Skeletal muscle cell (primary cell): ENCODE measurements at places on chromosomes 2 and 18.

GRCh38 chr18:51383116-51383515 is 185.6 kb upstream of the MEX3C start:
- DNase-seq, result no peak

GRCh38 chr2:196233021-196233804 is 61.8 kb upstream of the STK17B start:
- peak; percentile 63 for DNase-seq

- DNase-seq, result no peak
Measured at GRCh38 chr2:46893269-46893939, 22.2 kb downstream of the MCFD2 start.

DNA sequence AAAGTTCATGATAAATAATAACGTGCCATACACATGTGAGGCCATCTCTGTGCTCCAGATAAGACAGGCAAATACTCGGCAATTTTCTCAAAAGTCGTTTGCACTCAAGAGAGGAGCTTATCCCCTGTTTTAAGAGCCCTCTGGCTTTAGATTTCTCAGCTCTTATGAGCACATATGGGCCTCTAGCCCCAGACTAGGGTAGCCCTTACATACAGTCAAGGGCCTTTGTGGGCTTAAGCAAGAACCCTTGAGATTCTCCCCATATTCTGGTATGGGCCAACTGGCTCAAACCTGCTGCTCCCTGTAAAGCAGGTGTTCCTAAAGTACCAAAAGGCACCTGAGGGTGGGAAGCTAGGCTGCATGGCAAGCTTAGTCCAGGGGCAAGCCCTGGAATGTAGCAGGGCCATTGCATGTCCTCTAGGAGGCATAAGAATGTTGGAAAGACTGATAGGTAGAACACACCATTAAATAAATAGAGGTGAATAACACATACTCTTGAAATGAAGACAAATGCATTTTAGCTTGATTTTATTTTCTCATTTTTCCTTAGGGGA is 66.1 kb downstream of the FASTKD2 start:
- no peak for DNase-seq

DNA sequence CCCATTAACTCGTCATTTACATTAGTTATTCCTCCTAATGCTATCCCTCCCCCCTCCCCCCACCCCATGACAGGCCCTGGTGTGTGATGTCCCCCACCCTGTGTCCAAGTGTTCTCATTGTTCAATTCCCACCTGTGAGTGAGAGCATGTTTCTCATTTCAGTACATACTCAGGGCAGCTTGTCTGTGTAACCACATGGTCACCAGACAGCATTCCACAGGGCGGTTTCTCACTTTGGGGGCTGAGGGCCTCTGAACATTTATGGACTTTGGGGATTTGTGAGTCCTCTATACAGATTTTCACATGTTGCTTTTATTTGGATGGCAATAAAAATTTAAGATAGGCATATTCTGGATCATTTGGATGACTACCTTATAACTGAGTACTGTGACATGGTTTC is 84.0 kb downstream of the LYPD6B start:
- no peak for DNase-seq

GRCh38 chr2:233706720-233707119 is 6.0 kb upstream of the UGT1A5 start:
- DNase-seq, result peak; percentile 3

DNA sequence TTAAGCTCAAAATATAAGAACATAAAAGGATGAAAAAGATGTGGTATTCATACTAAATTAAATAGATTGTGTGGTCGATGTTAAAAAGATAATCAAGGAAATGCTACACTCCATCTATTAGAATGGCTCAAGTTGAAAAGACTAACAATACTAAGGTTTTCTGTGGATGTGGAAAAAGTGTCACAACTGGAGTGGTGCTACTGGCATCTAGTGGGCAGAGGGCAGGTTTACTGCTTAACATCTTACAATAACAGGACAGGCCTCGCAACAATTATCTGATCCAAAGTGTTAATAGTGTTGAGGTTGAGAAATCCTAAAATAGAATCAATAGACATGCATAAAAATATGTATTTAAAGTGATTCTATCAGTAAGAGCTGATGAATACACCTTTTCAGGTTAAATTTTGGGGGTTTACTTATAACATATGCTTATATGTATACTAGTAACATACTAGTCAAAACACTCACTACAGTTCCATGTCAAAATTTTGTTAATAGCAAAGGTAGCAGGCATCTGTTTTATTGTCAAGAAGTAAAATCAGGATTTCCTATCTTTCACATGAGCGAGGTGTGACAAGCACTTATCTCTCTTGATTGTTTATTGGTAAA is 91.5 kb upstream of the TMEFF2 start:
- DNase-seq, result peak; percentile 24

GRCh38 chr2:85266146-85267041 is 61.4 kb downstream of the TGOLN2 start:
- no peak for DNase-seq

- DNase-seq, result peak; percentile 59
Measured at GRCh38 chr2:235642446-235643098, 148.7 kb downstream of the AGAP1 start.

DNA sequence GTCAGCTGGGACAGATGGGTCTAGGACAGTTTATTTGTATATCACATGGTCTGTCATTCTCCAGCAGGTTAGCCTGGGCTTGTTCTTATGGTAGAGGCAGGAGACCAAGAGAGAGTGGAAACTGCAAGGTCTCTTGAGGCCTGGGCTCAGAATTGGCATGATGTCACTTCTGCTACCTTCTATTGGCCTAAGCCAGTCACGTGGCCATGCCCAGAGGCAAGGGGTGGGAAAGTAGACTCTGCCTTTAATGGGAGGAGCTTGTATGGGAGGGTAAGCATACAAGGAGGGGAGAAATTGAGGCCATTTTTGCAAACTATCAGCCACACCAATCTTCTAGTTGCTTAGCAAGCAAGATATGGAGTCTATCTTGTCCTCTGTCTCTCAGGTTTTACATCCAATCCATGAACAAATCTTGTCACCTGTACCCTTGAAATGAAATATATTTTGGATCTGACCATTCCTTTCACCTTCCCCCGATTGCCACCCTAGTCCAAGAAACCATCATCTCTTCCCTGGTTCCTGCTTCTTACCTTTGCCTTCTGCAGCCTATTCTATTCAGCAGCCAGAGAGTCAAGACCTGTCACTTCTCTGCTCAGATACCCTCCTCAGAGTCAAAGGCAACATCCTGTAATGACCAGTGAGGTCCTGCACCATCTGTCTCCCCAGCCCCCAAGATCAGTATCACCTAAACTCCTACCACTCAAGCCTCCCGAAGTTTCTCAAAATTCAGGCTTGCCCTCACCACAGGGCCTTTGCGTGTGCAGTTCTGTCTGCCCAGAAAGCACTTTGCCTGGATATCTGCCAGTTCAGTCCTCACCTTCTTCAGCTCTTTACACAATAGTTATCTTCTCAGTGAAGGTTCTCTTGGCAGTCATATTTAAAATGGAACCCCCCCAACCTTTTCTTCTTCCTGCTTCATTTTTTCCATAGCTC is 240.0 kb downstream of the LOXHD1 start:
- no peak for DNase-seq

- DNase-seq, result no peak
Measured at GRCh38 chr2:218387369-218388194, 5.5 kb downstream of the SLC11A1 start.

- no peak for DNase-seq
Measured at GRCh38 chr18:7902399-7902839, 335.3 kb downstream of the PTPRM start.

DNA sequence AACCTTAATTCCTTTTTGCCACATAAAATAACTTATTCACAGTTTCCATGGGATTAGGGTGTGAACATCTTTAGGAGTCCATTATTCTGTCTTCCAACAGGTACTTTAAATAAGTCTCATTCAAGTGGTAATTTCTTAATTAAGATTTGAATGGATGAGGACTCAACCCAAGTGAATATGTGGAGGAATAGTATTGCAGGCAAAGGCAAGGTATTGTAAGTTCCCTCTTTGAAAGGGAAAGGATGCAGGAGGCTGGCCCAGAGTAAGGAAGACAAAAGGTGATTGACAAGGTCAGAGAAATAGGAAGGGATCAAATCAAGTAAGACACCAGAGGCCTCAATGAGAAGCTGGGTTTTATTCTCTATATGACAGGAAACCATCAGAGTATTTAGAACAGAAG is 238.2 kb upstream of the RBMS1 start:
- no peak for DNase-seq

DNA sequence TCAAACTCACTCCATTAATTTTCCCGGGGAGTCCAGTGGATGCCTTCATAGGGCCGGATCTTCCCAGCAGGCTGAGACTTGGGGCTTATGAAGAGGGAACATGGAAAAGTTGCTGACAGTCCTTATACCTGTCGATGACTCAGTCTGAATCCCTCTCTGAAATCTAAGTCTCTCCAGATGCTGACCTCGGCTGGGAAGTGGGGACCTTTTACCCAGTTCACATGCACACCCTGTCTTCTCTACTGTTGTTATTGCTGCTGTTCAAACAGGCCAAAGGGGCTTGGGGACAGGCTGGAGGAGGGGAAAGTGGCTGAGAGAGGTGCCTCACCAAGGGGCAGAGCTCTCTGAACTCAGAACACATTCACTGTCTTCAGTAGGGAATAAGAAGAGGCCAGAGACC is 4.1 kb upstream of the TNP1 start:
- DNase-seq, result no peak

- DNase-seq, result no peak
Measured at GRCh38 chr18:74901362-74902146, 303.9 kb downstream of the ZNF407 start.

GRCh38 chr2:113980946-113981345 is 91.1 kb downstream of the ACTR3 start:
- DNase-seq, result peak; percentile 67

GRCh38 chr2:110707386-110707965 is 24.9 kb upstream of the ACOXL start:
- no peak for DNase-seq

DNA sequence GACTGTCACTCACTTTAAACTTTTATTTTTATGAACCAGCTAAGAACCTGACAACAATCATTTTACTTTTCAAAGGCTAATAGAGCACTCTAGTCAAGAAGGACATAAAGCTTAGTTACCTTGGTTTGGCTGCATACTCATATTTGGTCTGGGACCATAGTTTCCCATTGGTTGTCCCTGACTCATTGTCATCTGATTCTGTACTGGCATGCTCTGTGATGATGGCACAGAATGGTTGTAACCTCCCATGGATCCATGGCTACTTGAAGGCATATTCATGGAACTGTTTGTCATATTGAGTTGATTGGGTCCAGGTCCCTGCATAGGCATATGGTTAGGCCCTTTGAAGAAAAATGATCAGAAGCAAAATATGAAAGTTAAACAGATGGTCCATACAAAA is 37.9 kb downstream of the SS18 start:
- no peak for DNase-seq

DNA sequence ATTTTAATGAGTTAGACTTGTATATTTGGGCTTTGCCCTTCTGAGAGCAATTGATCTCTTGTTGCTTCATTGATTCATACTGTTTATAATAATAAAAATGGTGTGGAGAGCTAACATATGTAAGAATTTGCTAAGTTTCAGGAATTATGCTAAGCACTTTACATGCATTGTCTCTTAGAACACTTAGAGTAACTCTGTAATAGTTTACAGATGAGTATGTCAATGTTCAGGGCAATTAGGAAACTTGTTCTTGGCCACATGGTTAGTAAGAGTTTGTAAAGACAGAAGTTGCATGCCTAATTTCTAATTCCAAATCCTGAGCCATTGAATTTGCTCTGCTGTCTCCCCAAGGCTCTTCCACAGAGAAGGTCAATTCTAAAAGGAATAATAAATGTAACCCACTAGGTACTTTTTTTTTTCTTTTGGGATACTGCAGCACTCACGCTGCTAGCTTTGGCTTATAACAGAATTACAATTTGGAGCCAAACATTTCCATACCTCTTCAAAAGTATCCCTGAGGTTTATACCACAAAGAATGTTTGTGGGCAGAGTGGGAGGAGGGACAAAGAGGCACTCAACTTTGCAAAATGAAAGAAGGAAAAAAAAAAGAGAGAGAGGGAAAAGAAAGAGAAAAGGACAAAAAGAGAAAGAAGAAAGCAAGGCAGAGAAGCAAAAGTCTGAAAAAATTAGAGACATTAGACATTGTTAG is 232.4 kb downstream of the CALCRL start:
- peak; percentile 25 for DNase-seq
